Effector CD4-positive, alpha-beta T cell (primary cell): ENCODE measurements at places on chromosomes 5 and 9.

DNA sequence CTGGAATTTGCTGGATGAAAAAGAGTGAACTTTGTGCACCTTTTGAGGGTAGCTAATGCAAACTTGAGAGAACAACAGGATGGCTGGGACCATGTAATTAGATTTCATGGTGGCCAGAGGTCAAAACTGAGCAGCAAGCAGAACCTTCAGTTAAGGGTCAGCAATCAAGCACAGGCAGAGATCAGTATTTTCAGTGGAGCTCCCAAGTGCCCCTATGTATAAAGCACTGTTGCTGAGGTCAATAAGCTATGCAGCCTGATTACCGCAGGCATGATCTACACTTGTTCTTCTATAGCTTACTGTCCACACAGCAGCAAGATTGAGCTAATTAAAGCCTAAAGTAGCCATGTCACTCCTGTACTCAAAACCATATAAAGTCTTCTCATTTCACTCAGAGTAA lies 62.1 kb upstream of the TMC1 start:
- DNase-seq = no peak

- DNase-seq = no peak
Observed at GRCh38 chr9:124878021-124878420, 16.1 kb downstream of the ARPC5L start.

GRCh38 chr9:101027733-101028345 lies 688 bp upstream of the PLPPR1 start:
- no peak for DNase-seq

GRCh38 chr5:14179446-14179845 lies 36.3 kb downstream of the TRIO start:
- DNase-seq = no peak

GRCh38 chr5:59554501-59554900 lies 339.0 kb downstream of the PDE4D start:
- no peak for DNase-seq

GRCh38 chr9:1128046-1128445 lies 77.9 kb downstream of the DMRT2 start:
- DNase-seq = no peak

GRCh38 chr5:134825212-134825611 lies 20.6 kb upstream of the C5orf24 start:
- no peak for DNase-seq

GRCh38 chr5:68548959-68549676 lies 333.6 kb downstream of the PIK3R1 start:
- no peak for DNase-seq

DNA sequence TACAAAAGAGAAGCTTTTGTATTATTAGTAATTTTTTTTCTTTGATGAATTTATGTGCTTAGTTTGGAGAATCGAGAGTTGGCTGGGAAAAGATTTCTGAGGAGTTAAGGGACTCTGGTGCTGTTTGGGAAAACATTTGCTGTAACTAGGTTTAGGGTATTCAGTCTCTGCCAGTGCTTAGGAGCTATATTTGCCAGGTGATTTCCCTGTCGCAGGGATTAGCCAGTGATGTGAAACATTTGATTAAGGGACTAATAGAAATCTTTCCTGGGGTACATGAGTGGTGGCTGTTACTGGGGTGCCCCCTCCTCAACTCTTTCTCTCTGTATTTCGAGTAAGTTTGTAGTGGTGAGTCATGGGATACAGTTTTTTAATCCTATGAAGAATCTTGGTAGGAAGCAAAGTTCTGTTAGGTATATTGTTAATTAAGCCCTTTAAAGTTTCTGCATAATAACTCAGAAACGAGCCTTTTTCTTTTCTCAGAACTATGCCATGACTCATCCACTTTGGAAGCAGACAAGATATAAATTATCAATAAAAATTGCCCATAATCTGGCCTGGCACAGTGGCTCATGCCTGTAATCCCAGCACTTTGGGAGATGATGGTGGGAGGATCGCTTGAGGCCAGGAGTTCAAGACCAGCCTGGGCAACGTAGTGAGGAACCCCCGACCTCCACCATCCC lies 18.6 kb downstream of the RGMB start:
- DNase-seq = no peak

DNA sequence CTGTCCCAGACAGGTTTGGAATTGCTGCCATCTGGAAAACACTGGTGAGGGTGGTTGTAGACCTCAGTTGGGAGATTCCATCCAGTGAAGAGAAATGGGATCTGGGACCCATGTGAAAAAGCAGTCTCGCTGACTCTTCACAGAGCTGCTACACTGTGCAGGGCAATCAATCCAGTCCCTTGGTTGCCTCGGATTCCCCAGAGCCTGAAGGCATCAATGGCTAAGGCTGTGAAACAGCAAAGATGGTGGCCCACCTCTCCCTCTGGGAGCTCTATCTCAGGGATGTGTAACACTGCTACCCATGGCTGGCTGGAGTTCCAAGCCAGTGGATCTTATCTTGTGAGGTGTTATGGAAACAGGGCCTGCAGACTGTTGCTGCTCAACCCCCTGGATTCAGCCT lies 256.1 kb downstream of the TMEM38B start:
- DNase-seq = no peak

DNA sequence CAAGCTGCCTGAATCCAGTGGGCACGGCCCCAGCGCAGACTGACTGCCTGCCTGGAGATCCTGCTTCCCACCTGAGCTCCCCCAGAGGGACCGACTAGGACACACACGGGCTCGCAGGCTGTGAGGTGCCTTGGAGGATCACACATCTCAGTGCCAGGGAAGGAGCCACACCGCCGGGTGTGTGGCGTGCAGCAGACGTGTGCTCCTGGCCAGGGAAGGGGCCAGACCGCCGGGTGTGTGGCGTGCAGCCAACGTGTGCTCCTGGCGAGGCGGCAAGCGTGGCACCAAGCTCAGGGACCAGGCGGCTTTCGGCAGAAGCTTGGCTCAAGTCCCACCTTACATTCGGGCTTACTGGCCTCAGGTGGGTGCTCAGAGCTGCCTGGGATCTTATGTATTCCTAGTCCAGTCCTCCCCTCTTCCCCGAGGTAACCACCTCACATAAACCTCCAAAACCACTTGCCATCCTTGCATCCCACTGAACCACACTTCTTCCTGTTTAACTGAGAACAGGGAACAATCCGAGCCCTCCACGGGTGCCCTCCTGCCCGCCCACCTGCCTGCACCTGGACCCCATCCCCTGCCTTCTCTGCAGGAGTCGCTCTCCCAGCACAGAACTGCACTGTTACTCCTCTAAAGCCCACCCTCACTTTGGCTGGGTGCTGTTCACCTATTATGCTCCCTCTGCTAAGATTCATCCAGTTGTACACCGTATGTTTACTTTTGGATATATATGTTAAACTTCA lies 22.4 kb upstream of the MRNIP start:
- DNase-seq = no peak

DNA sequence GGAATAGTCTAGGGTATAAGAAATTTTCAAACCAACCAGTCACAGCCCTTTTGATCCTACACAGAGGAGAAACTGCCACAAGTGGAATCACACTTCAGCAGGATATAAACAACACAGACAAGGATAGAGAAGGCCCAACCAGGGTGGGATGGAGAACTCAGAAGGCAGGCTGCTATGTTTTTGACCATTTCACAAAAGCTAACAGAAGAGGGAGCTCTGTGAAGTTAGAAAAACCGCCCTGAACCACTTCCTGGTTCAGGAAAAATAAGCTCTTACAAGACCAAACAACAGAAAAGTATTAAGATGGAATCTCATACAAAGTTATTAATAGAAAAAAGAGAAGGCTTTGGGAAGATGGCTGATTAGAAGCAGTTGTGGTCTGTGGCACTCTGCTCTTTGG lies 960 bp upstream of the IFNB1 start:
- no peak for DNase-seq

DNA sequence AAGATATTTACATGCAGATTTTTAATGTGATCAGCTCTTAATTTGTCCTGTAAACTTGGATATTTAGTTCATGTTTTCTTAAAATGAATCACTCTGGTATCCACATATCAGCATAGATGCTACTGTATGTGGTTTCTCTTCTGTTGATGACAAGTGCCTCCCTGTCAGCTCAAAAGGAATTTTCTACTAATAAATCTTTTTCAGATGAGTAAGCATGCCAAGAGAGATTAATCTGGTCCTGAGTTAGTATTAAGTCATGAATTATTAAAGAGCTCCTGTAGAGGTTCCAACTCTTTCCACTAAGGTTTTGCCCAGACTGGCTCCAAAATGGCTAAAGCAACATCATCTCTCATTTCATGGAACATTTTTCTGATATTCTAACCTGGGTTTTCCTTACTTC lies 129.2 kb downstream of the GOLPH3 start:
- DNase-seq = no peak

- no peak for DNase-seq
Observed at GRCh38 chr5:151406322-151406947, 41.0 kb upstream of the SLC36A1 start.

DNA sequence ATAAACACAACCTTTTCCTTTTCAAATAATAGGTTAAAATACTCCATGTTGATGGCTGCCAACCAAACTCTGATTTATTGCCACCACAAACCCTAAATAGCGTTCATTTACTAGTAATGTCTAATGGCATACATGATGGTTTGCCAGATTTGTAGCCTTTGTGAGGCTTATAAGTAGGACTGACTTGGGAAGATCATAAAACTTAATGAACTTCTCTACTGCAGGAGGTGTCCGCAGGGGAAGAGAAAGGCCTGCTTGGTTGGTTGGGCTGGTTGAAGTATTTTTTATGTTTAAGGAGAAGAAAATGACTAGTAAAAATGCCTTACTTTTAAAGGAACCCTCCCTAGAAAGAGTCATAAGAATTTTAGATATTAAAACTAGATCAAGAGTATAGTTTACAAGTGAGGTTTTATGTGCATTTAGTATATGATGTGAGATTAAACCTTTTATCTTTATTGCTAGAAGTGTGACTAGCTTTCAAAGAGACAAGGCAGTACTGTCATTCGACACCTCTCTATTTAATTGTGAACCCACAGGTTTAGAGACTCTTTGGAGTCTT lies 5.0 kb downstream of the PBX3 start:
- DNase-seq = no peak

GRCh38 chr9:73179589-73179988 lies 27.9 kb downstream of the ANXA1 start:
- DNase-seq = no peak

DNA sequence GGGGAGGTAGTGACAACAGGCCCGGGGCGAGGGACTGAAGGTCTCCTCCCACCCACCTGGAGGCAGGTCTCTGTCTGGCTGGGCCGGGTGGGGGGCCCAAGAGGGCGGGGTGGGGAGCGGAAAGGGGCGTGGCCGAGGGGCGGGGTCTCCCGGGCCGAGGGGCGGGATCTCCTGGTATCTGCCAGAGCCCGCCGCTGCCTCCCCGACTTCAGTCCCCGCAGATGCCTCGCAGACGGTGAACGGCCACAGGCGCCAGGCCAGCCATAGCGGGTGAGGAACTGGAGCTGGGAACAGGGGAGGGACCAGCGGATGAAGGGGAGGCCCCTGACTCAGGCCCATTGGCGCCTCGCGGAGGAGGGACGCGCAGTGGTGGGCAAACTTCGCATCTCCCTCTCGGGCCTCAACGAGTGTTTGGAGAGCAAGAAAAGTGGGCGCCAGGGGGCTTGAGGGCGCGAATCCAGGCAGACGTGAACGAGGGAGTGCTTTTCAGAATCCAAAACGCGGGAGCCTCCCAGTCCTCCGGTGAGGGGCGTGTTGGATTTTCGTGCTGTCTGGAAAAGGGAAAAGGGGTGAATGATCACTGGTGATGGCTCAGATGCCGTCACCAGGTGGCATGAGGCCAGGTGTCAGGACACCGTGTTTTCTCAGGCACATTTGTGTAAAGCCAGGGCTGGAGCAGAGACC lies at the start of gene ADGRD2:
ADGRD2 (plus strand) TSS at position 211 of the 684 bp plus-strand sequence. CDS start 1,216 bp downstream, outside the sequence.
- DNase-seq = no peak

GRCh38 chr9:114384836-114385396 lies 2.9 kb downstream of the AKNA start:
- no peak for DNase-seq
